ENCODE measurements at places on chromosomes 1 and 21. TPM values are rescaled to one million over a fixed set of nuclear protein-coding genes. Genes with fewer than 3 reads are reported as not detected.

DNA sequence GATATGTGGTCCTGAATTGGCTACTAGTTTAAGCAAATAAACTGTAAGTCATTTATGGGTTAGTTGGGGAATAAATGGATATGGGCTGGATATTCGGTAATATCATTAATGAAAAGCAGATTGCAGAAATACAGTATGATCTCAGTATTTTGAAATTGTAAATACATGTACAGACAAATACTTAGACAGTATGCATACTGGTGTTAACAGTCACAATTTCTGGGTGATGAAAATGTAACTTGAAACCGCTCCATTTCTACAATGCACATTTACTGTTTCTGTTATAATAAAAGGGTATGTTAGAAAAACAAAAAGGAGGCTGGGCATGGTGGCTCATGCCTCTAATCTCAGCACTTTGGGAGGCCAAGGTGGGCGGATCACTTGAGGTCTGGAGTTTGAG lies 28.0 kb downstream of the BLZF1 start:
- no peak for DNase-seq

DNA sequence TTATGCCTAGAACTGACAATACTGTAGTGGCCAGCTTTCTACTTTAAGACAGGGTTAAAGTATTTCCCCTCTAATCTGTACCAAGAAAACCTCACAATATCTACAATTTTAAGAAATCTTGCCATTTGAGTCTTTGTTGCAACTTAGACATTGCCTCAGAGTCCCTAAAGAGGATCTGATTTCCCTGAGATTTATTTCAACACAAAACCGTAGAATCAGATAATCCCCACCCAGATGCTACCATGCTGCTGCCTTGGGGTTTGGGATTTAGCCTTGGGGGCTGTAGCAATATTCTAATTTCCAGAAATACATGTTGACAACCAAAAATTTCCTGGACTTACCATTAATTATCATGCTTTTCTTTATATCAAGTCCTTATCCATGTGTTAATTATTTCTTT lies 50.3 kb upstream of the DENND1B start:
- DNase-seq = no peak

DNA sequence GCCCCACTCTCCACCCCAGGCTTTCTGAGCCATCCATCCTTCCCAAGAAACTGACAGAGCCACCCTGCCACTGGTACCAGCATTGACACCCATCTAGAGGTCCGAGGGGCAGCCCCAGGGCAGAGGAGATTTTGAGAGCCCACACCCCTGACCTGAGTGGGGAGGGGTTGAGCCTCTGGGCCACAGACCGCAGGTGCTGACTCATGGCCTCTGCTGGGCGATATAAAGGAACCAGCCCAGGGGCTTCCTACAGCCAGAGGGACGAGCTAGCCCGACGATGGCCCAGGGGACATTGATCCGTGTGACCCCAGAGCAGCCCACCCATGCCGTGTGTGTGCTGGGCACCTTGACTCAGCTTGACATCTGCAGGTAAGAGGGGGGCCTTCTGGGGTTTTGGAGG lies at the start of gene PADI4:
Gene PADI4 (plus strand): TSS at position 252 of the 400 bp plus-strand sequence. CDS start 26 bp downstream, at position 278.
- no peak for DNase-seq

DNA sequence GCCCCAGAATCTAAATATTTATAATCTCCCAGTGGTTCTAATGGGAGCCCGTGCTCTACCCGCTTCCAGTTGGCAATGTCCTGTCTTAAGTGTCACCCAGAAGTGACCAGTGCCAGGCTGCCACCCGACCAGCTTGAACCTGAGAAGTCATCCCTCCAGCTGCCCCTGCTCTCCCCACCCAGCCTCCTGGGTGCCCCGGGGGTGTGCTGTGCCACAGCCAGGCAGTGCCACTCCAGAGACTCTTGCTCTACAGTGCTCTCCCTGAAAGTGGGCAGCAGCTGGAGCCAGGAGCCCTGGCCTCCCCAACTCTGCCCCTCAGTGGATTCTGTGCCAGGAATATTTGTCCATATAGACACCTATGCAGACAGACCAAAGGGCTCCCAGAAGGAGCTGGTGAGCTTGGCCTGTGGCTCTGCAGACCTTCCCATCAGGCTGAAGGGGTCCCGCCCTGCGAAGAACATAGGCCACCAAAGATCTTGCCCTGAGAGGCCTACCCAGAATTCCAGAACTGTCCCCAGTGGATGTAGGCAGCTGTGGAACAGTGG lies 9.0 kb upstream of the EPS8L3 start:
- no peak for DNase-seq

The SYT14 gene
- 8.9 TPM for total RNA-seq
